ELR (cell line): ENCODE measurements at places on chromosomes 13 and 19.

DNA sequence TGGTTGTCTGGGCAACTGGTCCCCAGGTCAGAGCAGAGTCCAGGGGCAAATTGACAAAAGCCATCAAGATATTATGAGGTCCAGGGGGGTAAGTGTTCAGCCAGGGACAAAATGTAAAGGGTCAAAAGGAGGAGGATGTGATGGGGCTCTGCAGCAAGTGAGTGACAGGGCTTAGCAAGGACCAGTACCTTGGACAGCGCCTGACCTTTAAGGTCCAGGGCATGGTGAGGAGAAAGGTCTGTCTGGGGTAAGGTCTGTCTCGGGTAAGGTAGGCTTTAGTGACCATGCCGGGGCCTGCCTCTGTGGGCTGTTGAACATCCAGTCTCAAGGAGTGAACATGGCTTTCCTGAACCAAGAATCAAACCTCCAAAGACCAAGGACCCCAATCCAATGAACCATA lies 6.3 kb upstream of the ZNF358 start:
- DNase-seq = no peak

DNA sequence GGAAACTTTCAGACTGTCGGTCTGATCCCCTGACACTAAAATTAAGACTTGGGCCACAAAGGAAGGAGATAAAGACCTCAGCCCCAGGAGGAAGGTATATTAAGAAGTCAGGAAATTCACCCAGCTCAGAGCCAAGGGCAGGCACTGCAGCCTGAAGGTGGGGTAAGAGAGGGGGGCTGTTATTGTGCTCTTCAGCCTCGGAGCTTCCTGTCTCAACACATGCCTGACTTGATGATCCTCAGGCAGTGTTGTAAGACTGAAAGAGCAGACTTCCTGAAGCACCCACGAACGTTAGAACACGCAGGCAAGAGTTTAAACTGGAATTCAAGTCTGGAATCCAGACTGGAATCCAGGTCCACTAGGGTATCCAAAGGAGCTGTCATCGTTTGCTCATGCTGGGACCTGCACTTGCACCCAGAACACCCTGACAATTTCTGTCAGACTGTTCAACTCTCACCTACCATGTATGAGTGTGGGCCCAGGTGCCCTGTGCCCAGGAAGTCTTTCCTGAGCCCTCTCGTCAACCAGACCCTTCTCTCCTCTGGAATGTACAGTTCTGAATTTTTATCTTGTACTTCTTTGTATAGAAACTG lies 10.7 kb upstream of the FLT1 start:
- no peak for DNase-seq

- DNase-seq = no peak
Measured at GRCh38 chr19:27935669-27936068, 1277.3 kb downstream of the UQCRFS1 start.

- DNase-seq = no peak
Measured at GRCh38 chr13:103009051-103009840, 57.0 kb downstream of the SLC10A2 start.

DNA sequence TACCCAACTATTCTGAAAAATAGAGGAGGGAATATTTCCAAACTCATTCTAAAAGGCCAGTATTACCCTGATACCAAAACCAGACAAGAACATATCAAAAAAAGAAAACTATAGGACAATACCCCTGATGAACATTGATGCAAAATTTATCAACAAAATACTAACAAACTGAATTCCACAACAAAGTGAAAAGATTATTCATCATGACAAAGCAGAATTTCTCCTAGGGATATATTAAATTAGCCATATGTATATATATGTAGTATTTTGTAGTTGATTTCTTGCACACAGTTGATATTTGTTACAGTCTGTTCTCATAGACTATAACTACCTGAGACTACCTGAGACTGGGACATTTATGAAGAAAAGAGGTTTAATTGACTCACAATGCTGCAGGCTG lies 495.0 kb upstream of the SPRY2 start:
- no peak for DNase-seq

DNA sequence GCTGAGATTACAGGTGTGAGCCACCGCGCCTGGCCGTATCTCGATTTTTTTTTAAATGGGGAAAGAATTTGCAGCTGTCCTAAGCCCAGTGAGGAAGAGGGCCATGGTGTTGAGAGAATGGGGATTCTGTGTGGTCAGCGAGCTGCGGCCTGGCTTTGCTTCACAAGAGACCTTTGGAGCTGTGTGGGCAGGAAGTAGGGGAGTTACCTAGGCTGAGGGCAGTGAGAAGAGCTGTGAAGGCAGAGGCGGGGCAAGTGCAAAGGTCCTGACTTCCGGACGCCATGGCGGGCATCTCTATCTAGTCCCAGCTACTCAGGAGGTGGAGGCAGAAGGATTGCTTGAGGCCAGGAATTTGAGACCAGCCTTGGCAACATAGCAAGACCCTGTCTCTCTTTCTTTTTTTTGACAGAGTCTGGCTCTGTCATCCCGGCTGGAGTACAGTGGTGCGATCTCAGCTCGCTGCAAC lies 4.9 kb downstream of the AP2A1 start:
- no peak for DNase-seq

DNA sequence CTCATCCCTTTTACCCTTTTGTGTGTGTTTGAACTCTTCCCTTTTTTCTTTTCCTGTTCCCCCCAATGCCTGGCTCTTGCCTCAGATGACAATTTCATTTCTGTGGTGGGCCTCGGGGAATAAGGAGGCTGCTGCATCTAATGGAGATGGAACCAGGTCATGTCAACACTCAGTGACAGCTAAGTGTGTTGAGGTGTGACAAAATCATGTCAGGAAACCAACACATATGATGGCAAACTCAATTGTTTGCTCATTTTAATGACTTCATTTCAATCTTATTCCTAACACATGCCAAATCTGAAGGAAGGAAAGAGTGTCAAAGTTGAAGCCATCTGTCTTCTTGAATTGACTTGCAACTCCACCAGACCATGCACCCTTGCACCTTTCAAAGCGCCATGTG lies 36.7 kb downstream of the TNFSF11 start:
- DNase-seq = no peak

- DNase-seq = peak; percentile 15
Measured at GRCh38 chr19:10044390-10044789, 31.1 kb downstream of the RDH8 start.

DNA sequence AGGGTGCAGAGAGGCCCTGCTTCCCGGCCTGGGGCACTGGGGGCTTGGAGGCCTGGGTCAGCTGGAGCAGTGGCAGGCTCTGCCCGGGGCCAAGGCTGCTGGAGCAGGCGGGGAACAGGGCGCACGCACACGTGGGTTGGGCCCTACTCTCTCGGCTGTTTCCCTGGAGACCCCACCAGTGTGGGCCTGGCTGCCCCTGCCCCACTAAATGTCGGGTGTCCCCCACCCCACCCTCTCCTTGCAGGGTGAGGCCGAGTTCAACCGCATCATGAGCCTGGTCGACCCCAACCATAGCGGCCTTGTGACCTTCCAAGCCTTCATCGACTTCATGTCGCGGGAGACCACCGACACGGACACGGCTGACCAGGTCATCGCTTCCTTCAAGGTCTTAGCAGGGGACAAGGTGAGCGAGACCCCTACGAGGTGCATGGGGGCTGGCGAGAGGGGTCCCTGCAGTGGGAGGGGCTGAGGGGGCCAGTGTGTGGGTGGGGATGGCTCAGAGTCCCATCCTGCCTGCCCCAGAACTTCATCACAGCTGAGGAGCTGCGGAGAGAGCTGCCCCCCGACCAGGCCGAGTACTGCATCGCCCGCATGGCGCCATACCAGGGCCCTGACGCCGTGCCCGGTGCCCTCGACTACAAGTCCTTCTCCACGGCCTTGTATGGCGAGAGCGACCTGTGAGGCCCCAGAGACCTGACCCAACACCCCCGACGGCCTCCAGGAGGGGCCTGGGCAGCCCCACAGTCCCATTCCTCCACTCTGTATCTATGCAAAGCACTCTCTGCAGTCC lies 15.3 kb downstream of the CAPN12 start:
- DNase-seq = no peak

DNA sequence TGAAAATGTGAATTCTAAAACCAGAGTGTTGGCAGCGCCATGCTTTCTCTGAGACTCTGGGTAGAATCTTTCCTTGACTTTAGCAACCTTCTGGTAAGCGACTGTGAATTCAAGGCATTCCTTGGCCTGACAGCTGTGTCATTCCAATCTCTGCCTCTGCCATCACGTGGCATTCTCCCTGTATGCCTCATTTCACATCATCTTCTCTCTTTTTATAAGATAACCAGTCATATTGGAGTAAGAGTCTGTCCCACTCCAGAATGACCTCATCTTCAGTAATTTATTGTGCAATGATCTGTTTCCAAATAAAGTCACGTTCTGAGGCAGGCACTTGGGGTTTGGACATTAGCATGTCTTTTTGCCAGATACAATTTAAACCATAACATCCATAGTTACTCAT lies 103.4 kb upstream of the POSTN start:
- DNase-seq = peak; percentile 96

GRCh38 chr19:22616659-22617058 lies 17.5 kb upstream of the ZNF492 start:
- DNase-seq = no peak

DNA sequence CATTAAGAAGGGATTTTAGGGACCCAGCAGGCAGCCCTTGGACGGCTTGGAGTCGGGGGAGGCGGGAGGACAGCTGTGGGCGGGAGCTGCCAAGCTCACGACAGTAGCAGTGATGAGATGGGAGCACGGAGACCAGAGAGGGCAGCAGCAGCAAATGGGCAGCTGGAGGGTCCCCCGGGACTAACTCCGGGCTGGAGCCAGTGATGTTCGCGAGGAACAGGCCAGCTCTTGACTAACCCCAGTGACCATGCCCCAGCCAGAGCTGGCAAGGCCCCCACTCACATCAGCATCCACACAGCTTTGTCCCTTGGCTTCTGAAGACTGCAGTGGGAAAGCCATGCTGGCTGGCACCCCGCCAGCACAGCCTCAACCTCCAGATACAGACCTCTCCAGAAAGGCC lies 81.9 kb downstream of the RAB20 start:
- no peak for DNase-seq

GRCh38 chr13:67341406-67341805 lies 111.3 kb upstream of the PCDH9 start:
- DNase-seq = peak; percentile 65

- DNase-seq = peak; percentile 23
Measured at GRCh38 chr13:75486146-75487062, 4.4 kb upstream of the TBC1D4 start.

DNA sequence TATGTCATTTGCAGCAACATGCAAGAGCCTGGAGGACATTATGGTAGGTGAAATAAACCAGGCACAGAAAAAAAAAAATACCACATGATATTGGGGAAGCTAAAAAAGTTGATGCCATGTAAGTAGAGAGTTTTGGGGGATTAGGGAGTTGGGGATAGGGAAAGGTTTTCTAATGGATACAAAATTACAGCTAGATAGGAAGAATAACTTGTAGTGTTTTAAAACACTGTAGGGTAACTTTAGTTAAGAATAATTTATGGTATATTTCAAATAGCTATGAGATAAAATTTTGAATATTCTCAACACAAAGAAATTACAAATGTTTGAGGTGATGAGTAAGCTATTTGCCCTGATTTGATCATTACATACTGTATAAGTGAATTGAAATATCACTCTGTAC lies 1456.7 kb upstream of the MIR17HG start:
- DNase-seq = no peak

DNA sequence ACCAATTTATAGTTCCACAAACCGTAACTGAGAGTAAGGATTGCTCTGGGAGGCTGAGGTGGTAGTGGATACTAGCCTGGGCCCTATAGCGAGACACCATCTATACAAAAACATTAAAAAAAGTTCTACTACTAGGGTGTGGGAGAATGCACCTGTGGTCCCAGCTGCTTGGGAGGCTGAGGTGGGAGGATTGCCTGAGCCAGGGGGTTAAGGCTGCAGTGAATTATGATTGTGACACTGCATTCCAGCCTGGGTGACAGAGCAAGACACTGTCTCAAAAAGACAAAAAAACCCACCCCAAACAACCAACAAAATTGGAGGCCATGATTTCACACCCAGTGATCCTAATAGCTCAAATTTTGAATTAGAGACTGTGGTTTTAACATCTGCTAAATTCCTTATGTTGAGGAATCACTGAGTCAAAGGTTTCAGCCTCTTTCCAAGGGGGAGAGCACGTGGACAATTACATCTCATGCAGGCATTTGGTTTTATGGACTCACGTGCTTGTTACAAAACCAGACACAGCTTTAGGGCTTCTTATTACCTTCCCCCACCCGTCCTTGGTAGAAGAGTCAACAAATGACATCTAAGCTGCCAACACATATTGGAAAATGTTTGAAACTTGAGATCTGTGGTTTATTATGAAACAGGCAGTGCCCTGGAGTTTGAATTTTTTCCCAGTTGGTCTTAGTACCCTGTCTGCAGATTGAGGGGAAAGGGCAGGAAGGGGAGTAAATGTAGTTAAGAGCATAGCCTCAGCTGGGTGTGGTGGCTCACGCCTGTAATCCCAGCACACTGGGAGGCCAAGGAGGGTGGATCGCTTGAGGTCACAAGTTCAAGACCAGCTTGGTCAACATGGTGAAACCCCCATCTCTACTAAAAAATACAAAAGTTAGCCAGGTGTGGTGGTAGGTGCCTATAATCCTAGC lies 18.5 kb downstream of the CYP2A6 start:
- DNase-seq = peak; percentile 80

GRCh38 chr13:21330126-21330861 lies 128.8 kb downstream of the ZDHHC20 start:
- peak; percentile 10 for DNase-seq

DNA sequence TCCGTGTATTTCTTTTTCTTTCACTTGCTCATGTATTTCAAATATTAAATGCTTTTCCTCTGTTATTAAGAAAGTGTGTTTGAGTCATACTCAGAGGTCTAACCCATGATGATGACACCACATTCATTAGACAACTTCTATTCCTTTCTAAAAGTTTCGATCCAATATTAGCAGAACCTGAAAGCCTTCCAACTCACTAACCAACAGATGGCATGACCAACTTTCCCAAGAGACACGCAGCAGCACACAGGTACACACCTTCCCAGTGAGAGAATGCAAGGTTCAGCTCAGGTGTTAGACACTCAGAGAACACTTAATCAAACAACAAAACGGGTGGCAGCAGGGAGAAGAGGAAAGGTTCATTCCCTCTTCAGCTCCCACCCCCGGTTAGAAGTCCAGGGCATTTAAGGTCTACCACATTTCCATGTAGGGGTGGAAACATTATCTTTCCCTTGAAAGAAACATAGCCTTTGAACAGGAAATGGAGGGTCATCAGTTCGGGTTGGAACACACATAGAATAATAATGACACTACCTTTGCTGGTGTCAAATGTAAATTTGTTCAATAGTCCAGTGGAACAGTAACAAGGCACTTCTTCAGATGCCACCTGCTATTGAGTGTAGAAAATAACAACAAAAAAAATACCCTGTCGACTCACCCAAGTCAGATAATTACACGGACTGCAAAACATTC lies 404.2 kb downstream of the COG6 start:
- DNase-seq = no peak
